GM23338 (cell line): ENCODE measurements at places on chromosomes 2 and 18. TPM values are rescaled to one million over a fixed set of nuclear protein-coding genes. Genes with fewer than 3 reads are reported as not detected.

- H3K27ac ChIP-seq, result no peak overlapping the region
- H3K4me3 ChIP-seq, result no peak overlapping the region
- no peaks in the 10 kb centered on the region for H3K27me3 ChIP-seq
- no peak for DNase-seq
- no peaks in the 10 kb centered on the region for H3K4me1 ChIP-seq
Measured at GRCh38 chr2:212294816-212295215, 243.8 kb downstream of the ERBB4 start.

DNA sequence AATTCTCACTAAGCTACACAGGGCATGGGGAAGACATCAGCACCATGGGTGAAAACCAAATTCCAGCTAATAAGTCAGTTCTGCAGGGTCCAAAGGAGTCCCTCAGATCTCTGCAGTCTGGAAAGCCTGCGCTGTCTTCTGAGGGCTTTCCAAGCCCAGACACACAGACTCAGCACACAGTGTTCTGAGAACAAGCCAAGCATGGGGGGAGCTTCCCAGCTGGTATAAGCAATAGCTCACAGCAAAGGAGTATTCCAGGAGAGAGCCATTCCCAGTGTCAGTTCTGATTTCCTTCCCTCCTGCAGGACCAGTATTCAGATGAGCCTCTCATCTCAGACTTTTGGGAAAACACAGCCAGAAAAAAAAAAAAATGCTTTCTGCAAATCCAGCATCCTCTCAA, 370.8 kb downstream of the TNS1 start:
- no peak overlapping the region for H3K27ac ChIP-seq
- DNase-seq, result no peak
- no peaks in the 10 kb centered on the region for H3K27me3 ChIP-seq
- no peaks in the 10 kb centered on the region for H3K36me3 ChIP-seq

GRCh38 chr2:219603771-219604170, 6.1 kb downstream of the STK11IP start:
- no peak overlapping the region for H3K27ac ChIP-seq
- H3K4me1 ChIP-seq, result peaks cover 2% of the 10 kb centered on the region; the same call in 1 of the 2 replicates
- H3K4me3 ChIP-seq, result no peak overlapping the region
- H3K36me3 ChIP-seq, result no peaks in the 10 kb centered on the region
- no peak for DNase-seq
- H3K27me3 ChIP-seq, result no peaks in the 10 kb centered on the region

- no peaks in the 10 kb centered on the region for H3K36me3 ChIP-seq
- no peaks in the 10 kb centered on the region for H3K4me1 ChIP-seq
Measured at GRCh38 chr2:28471214-28471613, 24.6 kb upstream of the PLB1 start.

- H3K27ac ChIP-seq, result no peak overlapping the region
- peaks cover 7% of the 10 kb centered on the region; the same call in 1 of the 2 replicates for H3K36me3 ChIP-seq
- no peaks in the 10 kb centered on the region for H3K27me3 ChIP-seq
- DNase-seq, result no peak
- no peaks in the 10 kb centered on the region for H3K4me1 ChIP-seq
Measured at GRCh38 chr2:146786396-146786795, 1058.4 kb upstream of the ACVR2A start.

DNA sequence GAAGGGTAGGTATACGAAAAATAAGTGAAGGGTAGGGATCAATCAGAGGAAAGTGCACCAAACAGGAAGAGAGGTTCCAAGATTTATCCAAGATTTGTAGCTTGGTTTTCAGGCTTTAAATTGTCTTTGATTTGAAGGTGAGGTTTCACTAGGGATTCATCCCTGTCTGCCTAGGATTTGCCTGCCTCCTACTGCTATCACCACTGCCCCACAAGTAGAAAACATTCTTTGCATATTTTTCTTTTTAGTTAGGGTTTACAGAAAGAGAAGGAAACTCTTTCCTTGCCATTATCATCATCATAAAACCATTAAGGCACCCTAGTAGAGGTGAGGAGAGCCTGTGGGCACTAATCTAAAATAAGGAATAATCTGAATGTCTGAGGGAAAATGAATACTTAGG, 45.8 kb upstream of the TANC1 start:
- H3K36me3 ChIP-seq, result no peaks in the 10 kb centered on the region
- H3K27ac ChIP-seq, result no peak overlapping the region
- H3K4me1 ChIP-seq, result peaks cover 25% of the 10 kb centered on the region
- H3K27me3 ChIP-seq, result no peaks in the 10 kb centered on the region

DNA sequence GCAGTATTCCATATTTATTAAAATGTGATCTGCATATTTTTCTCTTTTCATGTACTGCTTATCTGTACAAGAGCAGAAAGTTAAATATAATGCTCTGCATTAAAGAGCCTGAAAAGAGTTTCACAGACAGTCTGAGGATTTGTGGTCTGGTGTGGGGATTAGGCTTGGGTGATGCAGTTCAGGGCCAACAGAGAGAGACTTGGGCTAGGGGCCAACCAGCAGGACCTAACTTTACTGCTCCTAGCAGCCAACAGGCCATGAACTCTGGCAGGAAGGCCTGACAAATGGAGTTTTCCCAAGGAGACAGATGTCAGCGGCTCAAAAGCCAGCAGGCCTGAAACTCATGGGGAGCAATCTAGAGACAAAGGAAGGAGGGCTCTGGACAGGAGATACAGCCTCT, 169.6 kb downstream of the LRRTM1 start:
- H3K4me1 ChIP-seq, result peaks cover 16% of the 10 kb centered on the region
- H3K27me3 ChIP-seq, result no peaks in the 10 kb centered on the region
- DNase-seq, result no peak
- no peaks in the 10 kb centered on the region for H3K36me3 ChIP-seq
- H3K27ac ChIP-seq, result no peak overlapping the region
- H3K4me3 ChIP-seq, result no peak overlapping the region

SMYD1 gene
- total RNA-seq, result 0.07 TPM in 1 of 2 replicates, not detected in the other

RGPD4 gene
- not detected in 2 replicates for total RNA-seq
